ENCODE measurements at places on chromosomes 7 and 10.

DNA sequence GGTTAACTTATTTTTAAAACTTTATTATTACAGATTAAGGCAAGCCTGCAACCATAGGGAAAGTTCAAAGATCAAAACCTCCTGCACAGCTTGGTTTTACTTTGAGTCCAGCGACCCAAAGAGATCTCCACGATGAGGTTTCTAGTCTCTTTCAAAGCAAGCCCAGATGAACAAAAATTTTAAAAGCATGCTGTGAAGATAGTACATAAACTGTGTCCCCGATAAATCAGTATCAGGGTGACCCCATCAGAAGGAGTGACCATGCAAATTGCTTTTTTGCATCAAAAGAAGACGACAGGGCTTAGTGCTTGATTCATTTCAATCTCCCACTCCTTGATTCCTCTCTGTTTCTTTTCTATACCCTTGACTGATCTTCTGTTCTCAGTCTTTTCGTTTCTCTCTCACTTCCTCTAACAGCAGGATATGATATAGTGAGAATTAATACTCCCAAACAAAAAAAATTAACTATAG, 16.0 kb upstream of the DNTT start:
- no peak for DNase-seq

DNA sequence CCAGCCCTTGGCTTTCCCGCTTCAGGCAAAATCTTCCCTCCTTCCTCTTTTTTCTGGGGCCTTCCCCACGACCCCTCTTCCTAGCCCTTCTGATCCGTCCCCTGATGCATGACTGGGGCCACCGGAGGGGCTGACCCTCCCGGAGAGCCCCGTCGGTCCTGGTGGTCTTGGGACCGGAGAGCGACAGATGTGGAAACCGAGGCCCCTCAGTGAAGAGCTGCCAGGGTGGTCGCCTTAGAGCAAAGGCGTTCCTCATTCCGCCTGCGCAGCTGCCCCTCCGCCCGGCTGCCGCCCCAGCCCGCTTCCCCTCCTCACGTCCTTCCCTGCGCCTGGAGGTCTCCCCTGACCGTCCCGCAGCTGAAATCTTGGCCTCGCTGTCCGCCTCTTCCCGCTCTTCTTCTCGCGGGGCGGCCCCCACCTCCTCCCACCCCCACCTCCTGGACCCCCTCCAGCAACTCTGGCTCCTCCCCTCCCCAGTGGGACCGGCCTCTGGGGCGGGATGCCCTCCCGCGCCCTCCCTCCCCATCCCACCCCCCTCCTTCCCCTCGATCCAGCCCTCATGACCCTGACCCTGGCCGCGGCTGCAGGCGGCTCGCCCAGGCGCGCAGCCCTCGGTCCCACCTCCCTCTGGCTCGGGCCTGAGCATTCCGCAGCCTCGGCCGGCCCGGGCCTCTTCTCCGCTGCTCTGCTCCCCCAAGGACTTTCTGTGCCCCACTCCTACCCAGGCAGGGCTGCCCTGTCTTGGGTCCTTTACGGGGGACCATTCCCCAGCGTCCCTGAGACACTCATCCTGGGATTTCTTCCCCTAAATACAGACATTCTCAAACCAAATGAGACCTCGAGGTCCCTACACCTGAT, at the start of gene RARRES2:
RARRES2 (minus strand) TSS at position 367 of the 858 bp plus-strand sequence. CDS start 1,020 bp downstream, outside the sequence.
- peak; percentile 71 for DNase-seq

DNA sequence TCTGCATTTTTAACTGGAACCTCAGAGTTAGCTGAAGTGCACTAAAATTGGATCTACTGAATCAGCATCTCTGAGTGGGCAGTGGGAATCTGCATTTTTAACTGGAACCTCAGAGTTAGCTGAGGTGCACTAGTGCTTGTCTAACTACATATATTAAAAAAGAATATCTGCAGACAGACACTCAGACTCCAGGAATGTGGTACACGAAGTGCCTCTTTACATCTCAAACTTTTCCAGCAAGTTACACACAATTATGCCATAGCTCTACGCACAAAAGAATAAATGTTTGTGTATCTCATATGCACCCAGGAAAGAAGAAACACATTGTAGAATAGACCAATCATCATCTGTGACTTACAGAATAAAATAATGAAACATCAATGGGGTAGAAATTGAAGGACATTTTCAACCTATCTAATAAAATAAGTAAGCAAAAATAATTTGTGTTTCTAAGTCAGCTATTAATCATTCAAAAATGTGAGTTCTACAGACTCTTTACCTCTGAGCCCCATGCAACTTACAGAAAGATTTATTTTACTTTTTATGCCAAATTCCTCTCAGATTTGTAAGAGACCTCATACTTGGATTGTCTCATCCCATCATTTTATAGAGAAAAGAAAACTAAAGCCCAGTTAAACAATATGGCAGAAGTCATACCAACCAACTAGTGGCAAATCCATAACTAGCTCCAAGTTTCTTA, 28.3 kb downstream of the PPP1R3A start:
- DNase-seq: no peak

DNA sequence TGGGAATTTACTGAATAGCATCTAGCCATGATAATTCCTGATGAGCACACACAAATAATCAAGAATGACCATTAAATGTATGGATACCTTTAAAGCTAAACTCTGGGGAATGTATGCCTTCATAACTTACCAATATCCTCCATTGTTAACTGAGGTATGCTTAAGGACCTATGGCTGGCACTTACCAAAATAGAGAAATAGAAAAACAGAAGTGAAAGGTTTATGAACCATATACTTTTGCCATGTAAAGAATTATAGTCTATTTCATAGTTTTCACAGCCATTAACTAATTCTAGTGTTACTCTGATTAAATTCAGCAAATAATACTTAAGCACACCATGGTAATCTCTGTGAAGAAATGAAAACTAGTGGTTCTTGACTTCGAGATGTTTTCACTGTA, 1360.6 kb upstream of the LRRTM3 start:
- DNase-seq: no peak

DNA sequence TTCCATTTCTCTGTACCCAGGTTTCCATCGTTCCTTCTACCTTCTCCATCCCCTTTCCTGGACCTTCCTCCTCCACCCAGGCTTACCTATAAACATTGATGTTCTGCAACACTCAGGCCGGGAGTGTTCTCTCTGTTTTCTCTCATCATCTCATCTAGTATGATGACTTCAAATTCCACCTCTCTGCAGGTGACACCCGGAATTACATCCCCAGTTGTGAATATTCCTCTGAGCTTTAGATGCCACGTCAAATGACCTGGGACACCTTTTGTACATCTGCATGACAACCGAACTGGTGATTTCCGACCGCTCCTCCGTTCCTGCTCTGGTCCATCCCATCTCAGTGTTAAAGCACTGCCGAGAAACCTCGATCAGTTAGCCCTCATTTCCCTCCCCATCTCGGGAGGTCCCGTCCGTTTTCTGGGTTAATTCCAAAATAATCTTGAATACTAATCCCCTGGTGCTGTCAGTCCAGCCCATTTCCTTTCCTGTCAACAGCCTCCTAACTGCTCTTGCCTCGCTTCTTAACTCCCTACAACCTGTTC, 76.7 kb upstream of the SAMD8 start:
- no peak for DNase-seq

GRCh38 chr7:140000666-140001268, 62.0 kb downstream of the PARP12 start:
- no peak for DNase-seq

- DNase-seq: peak; percentile 44
Observed at GRCh38 chr10:73810735-73811465, 498 bp downstream of the NDST2 start.

GRCh38 chr7:93757426-93757825, 133.1 kb downstream of the TFPI2 start:
- DNase-seq: no peak

DNA sequence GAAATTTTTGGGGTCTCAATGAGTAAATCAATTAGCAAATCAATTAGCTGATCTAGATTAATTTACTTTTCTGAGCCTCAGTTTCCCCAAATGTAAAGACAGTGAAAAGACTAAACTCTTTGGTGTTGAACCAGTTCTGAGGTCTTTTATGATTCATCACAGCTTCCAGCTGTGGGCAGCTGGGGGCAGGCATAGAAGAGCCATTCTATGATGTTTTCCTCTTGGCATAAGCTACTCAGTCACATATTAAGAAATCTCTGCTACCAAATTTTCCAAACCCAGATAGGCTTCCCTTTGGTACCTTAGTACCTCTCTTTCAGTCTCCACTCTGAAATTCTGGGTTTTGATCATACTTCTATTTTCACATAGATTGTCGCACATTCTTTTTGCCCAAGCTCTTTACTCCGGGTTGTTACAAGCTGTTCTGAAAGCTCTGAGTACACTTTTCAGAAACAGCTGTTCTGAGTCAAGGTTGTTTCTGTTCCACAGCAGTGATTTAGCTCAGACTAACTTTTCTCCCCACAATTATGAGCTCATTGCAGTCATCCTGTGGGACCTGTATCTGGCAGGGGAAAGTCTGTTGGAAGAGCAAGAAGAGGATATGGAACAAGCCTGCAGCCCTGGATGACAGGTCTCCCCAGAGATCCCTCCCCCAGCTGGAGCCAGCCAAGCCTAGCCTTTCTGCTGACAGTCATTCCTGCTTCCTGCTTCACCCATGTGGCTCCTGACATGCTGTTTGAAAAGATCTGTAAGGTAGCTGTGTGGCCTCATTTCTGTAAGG, 599.6 kb upstream of the GHITM start:
- DNase-seq: peak; percentile 92

DNA sequence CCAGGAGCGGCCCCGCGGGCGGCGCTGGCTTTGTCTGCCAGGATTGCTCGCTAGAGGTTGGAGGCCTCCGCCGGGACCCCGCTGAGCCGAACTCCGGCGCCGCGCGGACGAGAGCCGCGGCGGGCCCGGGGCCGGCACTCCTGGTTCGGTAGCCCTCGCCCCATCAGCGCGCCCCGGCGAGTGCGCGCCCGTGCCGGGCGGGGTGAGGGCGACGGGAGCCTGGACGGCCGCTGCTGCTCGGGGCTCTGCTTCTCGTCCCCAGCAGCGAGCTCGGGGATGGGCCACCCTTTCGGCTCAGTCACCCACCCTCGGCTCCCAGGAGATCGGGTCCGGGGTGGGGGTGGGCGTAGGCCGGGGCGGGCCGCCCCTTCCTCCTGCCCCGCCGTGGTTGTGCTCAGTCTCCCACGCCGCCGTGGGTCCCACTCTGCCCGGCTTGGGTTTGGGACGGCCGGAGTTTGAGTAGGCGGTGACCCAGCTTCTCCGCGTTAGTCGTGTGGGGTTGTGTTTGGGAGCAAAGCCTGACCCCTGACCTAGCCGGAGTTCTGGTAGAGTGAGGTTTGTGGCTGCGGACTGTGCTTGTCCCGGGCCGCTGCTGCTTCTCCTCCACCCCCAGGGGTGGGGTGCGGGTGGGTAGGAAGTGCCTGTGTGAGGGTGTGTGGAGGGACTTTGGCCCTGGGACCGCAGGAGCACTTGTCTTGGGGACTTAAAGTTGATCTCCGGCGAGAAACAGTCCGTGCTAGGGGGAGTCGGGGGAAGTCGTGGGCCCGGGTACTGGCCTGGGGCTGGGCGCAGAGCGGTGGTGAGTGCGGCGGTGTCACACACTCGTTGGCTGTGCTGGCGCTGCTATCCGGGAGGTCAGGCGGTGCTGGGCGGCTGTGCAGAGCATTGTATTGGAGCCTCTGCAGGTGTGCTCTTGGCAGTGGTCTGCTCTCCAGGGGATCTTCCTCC, 677 bp downstream of the TSPAN14 start:
- DNase-seq: peak; percentile 51

DNA sequence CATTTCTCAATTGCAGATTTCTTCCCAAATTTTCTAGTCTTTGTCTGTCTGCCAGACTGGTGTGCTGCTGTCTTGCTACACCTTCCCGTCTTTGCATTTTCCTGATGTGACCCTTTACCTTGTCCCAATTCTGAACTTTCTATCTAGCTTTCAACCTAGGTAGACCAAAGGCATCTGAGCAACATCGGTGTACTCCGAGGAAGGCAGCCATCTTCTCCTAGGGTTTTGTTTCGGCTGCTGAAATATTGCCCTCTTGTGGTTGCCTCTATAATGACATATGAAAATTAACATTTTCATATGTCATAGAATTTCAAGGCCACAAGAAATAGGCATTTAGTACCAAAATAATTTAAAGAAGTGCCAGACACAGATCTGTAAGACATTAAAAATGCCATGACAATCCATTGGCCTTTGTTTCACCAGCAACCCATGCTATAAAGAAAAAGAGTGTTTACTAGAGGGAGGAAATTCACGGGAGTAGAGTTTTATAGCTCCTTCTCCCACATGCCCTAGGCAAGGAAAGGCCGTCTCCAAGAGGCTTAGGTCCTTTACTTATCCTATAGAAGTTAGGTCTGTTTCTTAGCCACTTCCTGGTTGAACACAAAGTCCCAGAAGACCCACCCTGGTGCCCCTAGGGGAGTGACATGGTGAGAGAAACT, 23.4 kb downstream of the OR9A2 start:
- no peak for DNase-seq
